ENCODE measurements at places on chromosomes 12 and 14. TPM values are rescaled to one million over a fixed set of nuclear protein-coding genes. Genes with fewer than 3 reads are reported as not detected.

GRCh38 chr12:3594966-3595365 lies 104.0 kb downstream of the PRMT8 start:
- no peak for DNase-seq

DNA sequence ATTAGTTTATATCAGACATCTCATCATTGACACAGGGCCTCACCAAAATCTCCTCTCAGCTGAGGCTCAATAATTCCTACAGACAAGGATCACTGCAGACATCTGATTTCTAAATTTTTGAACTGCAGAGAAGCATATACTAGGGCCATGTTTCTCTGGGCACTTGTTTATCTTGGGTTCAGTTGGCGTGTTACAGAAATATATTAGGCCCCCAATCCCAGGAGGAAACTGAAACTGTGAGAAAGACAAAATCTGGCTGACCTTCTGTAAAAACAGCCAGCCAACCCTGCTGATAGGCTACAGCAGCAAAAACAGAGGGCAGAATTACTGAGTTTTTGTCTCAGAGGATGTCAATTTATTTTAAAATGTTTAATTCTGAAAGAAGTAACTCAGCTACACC lies 634.6 kb downstream of the ETNK1 start:
- no peak for DNase-seq

DNA sequence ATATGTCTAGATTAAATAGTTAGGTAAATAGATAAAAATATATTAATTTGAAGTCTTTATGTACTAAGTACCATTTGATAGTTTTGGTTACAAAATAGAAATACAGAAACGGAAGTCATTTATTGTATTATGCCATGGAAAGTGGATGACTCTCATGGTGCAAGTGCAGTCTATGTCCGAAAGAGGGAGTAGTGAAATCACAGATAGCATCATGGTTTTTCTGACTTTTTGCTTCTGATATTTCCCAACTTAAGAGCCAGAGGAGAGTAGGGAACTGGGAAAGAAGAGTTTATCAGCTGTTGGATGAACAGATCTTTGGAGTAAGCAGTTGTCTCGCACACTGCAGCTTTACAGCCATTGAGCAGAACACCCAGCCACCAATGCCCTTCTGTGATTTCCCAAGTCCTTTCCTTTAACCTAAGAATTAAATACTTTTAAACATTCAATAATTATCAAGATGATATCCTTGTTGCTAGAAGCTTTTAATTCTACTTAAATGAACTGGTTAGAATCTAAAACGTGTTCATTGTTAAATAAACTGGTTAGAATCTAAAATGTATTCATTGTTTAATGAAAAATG lies 18.4 kb upstream of the SRGAP1 start:
- no peak for DNase-seq

DNA sequence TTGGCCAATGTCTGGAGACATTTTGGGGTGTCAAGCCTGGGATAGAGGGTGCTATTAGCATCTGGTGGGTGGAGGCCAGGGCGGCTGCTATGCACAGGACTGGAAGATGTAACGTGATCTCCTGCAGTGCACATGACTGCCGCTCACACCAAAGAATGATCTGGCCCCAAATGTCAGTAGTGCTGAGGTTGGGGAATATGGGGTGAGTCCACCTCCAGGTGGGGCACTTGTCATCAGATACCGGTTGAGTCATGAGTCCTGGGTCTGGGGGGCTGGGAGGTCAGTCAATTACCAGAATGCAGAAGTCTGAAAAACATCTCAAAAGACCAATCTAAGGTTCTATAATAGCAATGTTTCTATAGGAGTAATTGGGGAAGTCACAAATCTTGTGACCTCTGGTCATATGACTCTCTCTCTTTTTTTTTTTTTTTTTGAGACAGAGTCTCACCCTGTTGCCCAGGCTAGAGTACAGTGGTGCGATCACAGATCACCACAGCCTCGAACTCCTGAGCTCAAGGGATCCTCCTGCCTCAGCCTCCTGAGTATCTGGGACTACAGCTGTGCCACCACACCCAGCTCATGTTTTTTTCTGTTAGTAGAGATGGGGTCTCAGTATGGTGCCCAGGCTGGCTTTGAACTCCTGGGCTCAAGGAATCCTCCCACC lies 6.0 kb upstream of the SDSL start:
- no peak for DNase-seq

DNA sequence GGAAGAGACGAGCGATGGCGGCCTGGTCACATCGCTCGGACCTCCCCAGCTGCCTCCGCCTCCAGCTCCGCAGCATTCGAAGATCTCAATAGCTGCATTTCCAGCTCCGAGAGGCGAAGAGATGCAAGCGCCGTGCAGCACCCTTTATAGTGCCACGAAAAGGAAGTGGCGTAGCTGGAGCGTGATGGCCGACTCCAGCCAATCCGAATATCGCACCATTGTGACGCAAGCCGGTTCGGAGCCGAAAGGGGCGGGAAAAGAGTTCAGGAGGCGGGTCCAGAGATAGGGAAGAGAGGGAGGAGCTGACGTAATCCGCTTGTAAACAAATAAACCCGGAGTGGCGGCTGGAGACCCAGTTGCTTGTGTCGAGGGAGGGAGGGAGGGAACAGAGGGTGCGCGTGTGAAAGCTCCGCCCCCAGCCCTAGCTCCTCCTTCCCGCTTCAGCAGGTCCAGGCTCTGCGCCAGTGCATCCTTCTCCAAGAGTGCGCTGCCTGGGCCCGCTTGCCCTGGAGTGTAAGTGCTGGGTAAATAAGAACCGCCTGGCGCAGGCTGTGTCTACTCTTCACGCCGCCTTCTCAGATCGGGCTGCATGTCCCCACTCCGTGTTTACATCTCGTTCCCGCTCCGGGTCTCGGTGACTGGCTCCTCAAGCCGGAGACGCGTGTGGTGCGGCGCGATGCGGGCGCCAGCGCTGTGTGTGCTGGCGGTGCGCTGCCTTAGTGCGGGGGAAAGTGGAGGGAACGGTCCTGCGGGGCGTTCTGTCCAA lies at the start of gene BTG1:
Gene BTG1, minus strand, starts transcription at position 116 of the 766 bp plus-strand sequence. CDS start 311 bp downstream, outside the sequence.
- peak; percentile 100 for DNase-seq

DNA sequence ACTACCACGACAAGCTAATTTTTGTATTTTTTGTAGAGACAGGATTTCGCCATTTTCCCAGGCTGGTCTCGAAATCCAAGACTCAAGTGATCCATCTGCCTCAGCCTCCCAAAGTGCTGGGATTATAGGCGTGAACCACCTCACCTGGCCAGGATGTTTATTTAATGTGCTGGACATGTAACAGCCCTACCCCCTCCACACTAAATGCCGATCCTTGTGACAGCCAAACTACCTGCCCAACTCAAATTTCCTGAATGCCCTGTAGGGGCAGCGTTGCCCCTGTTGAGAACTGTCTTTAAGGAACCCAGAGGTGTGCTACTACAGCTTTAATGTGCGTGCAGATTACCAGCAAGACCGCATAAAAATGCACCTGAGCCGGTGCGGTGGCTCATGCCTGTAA lies 48.1 kb downstream of the KCNK13 start:
- no peak for DNase-seq

DNA sequence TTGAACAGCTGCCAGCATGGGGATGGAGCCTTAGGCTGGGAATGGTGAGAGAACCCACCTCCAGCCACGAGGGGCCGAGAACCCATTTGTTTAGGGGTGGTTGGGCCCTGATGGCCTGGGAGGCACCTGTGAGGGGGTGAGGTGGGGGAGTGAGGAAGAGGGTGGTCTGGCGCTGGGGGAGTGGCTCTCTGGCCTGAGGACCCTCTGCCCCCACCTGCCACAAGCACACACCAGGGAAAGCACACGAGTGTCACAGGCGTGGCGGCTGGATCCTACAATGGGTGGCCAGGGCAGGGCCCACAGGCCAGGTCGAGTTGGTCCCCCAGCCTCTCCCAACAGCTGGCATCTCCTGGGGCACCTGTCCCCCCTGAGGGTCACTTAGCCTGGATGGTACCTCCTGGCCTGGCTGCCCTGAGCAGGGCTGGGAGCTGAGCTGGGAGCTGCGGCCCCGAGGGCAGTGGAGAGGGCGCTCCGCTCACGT lies 340.5 kb downstream of the TMEM121 start:
- DNase-seq = peak; percentile 35

- no peak for DNase-seq
Observed at GRCh38 chr14:99436247-99437180, 44.1 kb downstream of the SETD3 start.

Gene PRH1
- total RNA-seq = 3.9 TPM

GRCh38 chr14:68951035-68951797 lies 27.9 kb downstream of the ACTN1 start:
- DNase-seq = peak; percentile 61

DNA sequence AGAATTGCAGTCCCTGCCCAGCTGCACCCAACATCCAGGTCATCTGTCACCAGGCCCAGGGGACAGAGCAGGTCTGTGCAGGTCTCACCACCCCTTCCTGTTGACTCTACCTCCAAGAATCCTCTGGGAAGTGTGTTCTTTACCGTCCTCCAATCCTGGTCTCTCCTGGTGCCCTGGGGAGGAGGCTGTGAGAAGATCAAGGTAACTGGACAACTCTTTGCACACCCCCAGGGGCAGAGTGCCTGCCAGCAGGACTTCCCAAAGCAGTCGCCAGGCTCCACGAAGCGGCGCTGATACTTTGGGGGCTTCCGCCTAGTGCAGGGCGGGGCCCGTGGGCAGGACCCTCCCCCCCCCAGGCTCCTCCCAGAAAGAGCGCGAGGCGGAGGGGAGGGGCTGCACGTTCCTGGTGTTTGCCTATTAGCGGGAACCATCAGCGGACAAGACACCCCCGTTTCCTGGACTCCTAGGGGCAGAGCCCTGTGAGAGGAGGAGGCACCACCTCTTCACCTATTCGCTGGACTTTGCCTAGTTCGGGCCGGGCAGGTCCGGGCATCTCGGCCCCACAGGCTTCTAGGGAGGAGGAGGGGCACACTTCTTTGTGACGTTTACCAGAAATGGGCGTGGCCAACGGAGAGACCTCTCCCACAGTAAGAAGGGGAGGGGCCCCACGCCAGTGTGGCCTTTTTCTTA lies 918.0 kb downstream of the AACS start:
- DNase-seq = peak; percentile 97

Gene APOF
- 188 TPM for total RNA-seq

DNA sequence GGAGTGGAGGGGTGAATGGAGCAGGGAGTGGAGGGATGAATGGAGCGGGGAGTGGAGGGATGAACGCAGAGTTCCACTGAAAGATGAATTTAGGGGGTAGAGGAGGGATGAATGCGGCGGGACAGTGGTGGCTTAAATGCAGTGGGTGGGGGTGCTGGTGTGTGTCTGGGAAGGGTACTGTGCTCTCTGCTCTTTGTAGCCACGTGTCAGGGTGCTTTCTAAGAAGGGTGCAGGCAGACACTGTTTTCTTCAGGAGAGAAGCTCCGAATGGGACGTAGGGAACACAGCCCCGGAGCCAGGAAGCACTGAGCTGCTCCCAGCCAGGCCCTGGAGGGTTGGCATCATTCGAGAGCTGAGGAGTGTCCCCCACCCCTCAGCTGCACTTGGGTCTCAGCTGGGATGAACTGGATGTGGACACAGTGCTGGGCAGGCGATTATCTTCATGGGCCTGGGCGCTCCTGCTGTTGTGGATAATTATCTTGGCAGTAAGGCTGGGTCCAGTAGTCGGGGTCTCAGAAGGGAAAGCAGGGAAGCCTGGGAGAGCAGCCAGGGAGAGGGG lies 9.5 kb upstream of the CEP170B start:
- DNase-seq = peak; percentile 18

DNA sequence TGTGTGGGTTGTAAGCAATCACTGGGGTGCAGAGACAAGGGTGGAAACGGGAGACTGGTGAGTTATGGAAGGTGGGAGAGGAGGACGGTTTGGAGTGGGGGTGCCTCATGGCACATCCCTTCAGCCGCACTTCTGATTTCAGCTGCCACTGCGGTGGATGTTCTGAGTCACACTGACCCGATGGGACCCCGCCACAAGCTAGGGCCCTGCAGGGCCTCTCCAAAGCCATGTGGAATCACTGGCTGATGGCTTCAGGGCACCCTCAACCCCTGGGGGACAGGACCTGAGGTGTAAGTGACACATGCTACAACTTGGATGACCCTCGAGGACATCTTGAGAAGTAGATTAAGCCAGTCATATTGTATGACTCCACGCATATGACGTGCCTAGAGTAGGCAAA lies 53.7 kb downstream of the GPR68 start:
- DNase-seq = no peak

GRCh38 chr12:120067084-120067869 lies 49.3 kb downstream of the RAB35 start:
- no peak for DNase-seq

DNA sequence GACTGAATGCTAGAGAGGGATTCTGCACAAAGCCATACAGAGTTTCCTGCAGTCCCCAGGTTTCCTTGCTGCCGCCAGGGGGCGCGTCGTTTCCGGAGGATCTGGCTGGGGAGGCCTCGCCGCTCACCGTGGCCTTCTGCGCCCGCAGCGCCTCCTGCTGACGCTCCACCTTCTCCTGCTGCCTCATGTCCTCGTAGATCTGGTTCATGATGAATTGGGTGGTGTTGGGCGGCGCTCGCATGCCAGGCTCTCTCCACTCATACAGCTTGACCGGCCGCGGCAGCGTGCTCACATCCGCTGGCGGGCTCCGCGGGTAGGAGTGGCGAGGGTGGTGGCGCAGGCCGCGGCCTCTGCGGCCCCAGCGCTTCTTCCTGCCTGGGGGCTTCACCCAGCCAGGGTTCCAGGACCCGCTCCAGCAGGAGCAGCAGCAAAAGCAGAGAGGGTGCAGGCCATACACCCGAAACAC lies 987 bp downstream of the CCER1 start:
- no peak for DNase-seq

Gene CD27
- total RNA-seq = 0.58 TPM

DNA sequence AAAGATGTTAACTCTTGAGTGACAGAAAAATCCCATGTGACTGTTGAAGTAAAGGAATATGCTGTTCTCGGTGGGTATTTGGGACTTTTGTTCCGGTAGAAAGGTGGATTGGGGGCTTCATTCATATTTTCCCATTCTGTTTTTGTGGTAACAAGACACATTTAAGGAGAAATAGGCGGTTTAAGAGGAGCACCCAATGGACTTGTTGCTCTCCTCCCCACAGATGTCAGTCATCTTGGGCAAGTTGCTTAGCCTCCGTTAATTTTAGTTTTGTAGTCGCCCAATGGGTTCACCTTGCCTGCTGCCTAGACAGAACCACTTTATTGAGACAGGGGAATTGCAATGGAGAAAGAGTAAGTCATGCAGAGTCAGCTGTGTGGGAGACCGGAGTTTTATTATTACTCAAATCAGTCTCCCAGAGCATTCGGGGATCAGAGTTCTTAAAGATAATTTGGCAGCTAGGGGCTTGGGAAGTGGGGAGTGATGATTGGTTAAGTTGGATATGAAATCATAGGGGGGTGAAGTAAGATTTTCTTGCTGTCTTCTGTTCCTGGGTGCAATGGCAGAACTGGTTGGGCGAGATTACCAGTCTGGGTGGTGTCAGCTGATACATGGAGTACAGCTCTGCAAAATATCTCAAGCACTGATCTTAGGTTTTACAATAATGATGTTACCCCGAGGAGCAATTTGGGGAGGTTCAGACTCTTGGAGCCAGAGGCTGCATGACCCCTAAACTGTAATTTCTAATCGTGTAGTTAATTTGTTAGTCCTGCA lies 50.3 kb downstream of the SLC38A1 start:
- no peak for DNase-seq
